ENCODE measurements at places on chromosomes 1 and 21.

DNA sequence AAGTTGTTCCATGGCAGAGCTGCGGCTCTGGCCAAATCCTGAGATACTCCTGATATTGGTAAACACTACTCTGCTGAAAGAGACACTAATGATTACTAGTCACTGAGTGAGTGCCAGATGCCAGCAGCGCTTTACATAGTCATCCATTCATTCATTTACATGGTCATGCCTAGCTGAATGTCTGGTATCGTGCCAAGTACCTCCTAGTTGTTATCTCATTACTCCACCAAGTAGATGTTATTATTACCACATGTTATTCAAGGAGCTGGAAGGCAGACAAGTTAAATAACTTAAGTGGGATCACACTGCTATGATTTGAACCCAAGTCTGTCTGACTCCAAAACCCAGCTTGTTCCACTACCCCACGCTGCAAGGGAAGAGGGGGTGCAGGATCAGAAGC, 4.7 kb downstream of the OLFML2B start:
- no peak for DNase-seq

GRCh38 chr1:182348961-182349747, 42.4 kb downstream of the GLUL start:
- DNase-seq, result no peak

DNA sequence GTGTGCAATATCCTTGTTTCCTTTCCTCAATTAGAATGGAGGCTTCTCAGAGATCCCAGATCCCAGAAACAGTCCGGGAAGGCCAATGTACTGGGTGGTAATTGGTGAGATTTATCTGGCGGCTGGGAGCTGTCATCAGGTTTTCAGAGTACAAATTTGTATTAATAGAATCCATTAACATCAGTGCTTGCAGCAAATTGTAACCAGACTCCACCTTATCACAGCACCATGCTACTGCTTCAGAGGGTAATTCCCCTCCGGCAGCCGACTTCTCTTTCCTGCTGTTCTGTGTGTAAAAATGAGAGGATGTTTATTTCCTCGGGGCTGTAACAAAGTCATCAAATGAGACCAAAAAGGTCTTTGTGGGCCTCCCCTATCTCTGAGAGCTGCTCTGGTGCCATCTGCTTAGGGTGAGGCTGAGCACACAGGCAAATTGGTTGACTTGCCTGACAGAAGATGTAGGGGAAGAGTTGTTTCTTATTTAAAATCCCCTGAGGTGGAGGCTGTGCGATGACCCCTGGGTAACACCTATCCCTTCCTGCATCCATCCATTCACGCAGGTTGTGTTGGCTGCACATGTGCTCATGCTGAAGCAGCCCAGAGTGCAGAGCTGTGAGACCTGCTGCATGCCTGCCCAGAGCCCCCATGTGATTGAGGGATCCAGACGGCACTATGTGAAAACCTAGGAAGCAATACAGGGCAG, 19.2 kb downstream of the NFASC start:
- DNase-seq, result no peak

- DNase-seq, result no peak
Measured at GRCh38 chr1:224381880-224382548, 25.3 kb downstream of the CNIH4 start.

GRCh38 chr1:58879464-58879863, 95.6 kb upstream of the JUN start:
- no peak for DNase-seq

DNA sequence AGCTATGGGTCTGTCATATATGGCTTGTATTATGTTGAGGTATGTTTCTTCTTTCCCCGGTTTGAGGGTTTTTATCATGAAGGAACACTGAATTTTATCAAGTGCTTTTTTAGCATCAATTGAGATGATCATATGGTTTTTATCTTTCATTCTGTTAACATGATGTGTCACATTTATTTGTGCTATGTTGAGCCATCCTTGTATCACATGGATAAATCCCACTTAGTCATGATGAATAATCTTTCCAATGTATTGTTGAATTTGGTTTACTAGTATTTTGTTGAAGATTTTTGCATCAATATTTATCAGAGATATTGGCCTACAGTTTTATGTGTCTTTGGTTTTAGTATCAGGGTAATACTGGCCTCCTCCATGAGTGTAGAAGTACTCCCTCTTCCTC, 61.7 kb downstream of the GPR137B start:
- no peak for DNase-seq

DNA sequence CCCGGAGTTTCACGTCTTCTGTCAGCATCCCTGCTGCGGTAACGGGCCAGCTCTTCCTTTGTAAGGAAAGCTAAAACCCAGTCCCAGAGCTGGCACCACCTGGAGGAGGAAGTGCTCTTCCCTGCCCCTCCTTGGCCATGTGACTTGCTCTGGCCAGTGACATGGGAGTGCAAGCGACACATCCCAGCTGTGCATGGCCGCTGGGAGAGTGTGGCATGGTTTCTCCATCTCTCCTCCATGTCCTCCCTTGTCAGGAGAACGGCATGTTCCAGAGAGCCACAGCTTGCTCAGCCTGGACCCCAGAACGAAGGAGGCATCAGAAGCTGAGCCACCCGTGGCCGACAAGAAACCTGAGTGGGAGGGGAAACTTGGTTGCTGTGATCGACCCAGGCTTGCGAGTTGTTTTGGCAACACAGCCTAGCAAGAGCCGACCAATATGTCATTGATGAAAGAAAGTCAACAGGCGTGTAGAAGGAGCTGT, 2.7 kb upstream of the PRXL2B start:
- peak; percentile 77 for DNase-seq

GRCh38 chr1:18256282-18257235, 149.0 kb downstream of the IGSF21 start:
- no peak for DNase-seq

- DNase-seq, result no peak
Measured at GRCh38 chr1:235918032-235918431, 51.3 kb upstream of the LYST start.

- no peak for DNase-seq
Measured at GRCh38 chr1:10686404-10687040, 109.9 kb downstream of the CASZ1 start.

- DNase-seq, result no peak
Measured at GRCh38 chr1:22140694-22141093, 2.2 kb downstream of the WNT4 start.

DNA sequence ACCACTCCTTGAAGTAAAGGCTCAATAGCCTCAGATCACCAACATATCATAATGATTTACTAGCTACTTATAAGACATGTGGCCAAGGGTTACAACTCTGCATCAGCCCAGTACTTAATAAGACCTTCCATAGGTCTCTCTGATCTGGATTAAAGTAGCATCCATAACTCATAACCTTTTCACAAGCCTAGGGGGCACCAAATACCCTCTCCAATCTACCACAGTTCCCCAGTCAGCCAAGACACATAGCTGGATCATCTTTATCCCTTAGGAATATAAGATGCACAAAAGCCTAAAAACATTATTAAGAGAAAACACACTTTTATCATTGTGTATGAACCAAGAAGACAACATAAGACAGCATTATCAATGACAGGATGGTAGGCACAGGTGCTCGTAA, 22.1 kb downstream of the SSX2IP start:
- DNase-seq, result no peak

DNA sequence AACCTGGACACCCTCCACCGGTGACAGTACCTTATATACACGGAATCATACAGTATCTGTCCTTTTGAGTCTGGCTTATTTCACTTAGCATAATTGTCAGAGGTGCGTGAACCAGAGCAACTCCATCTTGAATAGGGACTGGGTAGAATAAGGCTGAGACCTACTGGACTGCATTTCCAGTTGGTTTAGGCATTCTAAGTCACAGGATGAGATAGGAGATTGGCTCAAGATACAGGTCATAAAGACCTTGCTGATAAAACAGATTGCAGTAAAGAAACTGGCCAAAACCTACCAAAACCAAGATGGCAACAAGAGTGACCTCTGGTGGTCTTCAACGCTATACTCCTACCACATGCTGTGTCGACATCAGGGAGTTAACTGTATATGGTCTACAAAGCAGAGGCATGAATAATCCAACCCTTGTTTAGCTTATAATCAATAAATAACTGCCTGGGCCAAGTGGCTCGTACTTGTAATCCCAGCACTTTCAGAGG, 1.4 kb upstream of the FDPS start:
- DNase-seq, result no peak

- DNase-seq, result no peak
Measured at GRCh38 chr21:27769763-27770162, 802.9 kb upstream of the ADAMTS5 start.

GRCh38 chr1:21852282-21853130, 40.4 kb downstream of the LDLRAD2 start:
- no peak for DNase-seq

- DNase-seq, result no peak
Measured at GRCh38 chr1:182087304-182087703, 25.8 kb upstream of the ZNF648 start.

DNA sequence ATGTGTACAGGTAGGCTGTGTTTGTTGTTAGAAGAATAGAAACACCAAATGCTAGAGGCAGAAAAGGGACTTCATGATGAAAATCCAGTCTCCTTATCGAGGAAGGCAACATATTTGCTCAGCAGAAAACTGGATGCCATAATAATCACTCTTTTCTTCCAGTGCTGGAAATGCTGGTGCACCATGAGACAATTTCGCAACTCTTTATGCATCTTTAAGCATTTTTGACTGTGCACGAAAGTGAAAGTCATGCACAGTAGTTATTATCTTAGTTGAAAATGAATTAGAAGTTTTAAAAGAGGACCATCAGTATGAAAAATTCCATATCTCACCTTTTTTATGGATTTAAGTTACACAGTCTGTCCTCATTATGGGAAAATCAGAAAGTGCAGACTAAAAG, 29.1 kb downstream of the SMYD2 start:
- no peak for DNase-seq

- DNase-seq, result no peak
Measured at GRCh38 chr1:228375578-228376261, 30.9 kb downstream of the TRIM11 start.

- no peak for DNase-seq
Measured at GRCh38 chr1:10208537-10208936, 1.8 kb upstream of the KIF1B start.

- DNase-seq, result no peak
Measured at GRCh38 chr1:162676087-162676486, 43.8 kb downstream of the DDR2 start.

- no peak for DNase-seq
Measured at GRCh38 chr1:229107972-229108371, 162.9 kb upstream of the RAB4A start.

DNA sequence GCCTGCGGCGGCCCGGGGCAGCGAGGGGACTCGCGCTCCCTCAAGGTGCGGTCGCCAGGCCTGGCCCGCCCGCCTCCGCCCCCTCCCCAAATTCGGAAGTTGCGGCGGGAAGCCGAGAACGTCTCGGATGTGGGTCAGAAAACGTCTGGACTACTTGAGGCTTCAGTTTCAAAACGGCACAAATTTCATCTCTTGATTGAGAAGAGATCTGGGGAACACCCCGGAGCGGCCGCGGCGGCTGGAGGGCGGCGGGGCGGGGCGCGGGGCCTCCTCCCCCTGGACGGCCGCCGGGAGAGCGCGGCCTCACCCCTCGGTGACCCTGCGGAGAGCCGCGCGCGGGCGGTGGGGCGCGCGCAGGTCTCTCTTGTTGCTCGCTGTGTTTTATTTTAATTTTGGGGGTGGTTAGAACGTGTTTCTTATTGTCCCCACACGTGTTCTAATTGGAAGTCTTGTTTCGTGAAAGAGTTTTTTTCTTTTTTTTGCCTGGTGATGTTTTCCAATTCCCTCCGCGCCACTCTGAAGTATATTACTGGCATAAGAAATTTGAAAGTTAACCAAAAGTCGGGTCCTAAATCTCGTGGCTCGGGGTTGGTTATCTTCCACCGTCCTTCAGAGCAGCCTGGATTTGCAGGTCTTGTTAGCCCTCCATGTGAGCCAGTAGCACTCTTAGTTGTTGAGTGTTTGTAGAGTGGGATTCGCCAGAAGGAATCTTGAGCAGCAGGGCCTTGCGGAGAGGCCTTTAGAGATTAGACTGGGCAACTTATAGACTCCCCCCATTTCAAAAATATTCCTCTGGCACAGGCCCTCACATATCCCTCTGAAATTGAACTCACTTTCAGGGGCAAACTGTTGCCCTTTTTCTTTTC, 749 bp downstream of the PCBP3 start:
- peak; percentile 12 for DNase-seq

GRCh38 chr1:45478121-45478814, 12.7 kb downstream of the TESK2 start:
- no peak for DNase-seq

- no peak for DNase-seq
Measured at GRCh38 chr1:218284377-218284916, 646 bp upstream of the RRP15 start.

DNA sequence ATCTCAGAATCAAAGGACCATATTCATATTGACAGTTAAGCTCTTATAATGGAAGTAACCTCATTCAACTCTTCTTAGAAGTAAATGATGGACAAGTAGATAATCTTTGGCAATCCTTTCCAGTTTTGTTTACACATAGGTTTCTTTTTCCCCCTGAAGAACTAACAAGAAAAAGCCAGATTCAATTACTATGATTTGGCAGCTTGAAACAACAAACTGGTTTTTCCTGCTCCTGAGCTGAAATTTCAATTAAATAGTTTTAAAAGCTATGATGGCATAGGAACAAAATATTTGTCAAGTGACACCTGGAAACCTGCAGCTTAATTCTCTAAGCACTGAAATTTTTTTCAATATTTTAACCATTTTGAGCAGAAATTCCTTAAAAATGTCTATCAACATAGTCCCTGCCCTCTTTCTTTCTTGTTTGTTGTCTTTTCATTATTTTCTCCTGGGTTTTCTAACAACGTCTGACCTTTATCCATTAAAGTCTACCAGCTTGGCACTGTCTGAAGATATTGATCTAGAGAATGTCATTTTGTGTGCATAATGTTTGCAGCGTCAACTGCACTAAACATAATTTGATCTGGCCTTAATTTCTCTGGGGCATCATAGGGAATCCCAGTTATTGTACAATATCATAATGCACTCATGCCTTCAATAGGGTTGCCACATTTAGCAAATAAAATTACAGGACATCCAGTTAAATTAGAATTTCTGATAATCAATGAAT, 4.0 kb upstream of the SLC35A3 start:
- DNase-seq, result no peak

GRCh38 chr1:154181944-154182343, 10.0 kb downstream of the TPM3 start:
- DNase-seq, result no peak

DNA sequence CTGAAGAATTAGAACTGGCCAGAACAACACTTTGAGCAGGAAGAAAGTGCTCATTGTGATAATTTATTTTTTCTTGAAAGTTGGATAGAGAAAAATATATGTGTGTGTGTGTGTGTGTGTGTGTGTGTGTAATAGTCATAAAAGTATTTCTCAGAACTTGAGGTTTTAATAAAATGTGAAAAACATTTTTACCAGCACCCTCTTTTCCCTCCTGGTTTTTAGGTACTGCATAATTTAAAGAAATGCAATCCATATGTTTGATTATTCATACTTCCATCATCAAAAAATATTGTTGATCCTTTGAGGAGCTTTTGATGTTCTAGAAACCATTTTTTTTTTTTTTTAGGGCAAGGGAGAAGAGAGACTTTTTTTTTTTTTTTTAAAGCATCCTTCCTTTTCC, 66.8 kb upstream of the JUN start:
- DNase-seq, result no peak
